ENCODE measurements at places on chromosomes 2 and 18.

DNA sequence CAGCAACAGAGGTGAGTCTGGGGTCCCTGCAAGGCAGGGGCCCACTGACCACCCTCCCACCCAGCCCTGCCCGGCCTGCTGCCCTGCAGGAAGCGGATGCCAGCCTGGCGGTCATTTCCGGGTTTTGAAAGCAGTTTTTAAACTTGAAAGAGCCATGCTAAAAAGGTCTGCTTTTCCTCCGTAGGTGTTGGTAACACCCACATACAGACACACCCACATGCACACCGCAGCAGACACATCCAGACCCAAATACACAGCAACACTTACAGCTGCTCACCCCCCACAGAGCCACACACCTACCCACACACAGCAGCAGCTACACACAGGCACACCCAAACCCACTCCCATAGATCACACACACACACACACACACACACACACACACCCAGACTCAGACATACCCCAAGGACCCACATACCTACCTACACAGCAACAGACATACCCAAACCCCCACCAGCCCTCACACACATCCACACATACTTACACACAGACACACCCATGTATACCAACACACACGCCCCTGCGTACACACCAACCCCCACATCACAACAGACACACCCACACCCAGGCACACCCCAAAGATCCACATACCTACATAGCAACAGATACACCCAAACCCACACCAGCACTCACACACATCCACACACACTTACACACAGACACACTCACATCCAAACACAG lies 7.6 kb downstream of the ZFP36L2 start:
- no peak for DNase-seq

DNA sequence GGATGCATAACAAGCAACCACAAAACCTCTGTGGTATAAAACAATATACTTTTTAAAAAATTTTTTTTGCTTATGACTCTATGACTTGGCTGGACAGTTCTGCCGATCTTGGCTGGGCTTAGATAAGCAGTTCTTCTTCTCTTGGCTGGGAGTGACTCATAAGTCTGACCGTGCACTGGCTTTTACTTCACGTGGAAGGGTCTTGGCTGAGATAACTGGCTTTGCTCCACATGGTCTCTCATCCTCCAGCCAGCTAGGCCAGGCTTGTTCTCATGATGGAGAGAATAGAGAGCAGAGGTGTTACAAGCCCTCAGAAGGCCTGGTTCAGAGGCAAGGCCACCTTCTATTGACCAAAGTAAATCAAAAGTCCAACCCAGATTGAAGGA lies 178.9 kb upstream of the SERPINE2 start:
- DNase-seq, result no peak

- DNase-seq, result no peak
These were observed 488.6 kb downstream of the BCL11A start for GRCh38 chr2:60064687-60065389.

- DNase-seq, result peak; percentile 97
These were observed at the start of gene MTHFD2 for GRCh38 chr2:74198461-74199274. TSS of gene MTHFD2 (plus strand) at chr2:74198615. CDS start at chr2:74198642, 27 bp downstream.

DNA sequence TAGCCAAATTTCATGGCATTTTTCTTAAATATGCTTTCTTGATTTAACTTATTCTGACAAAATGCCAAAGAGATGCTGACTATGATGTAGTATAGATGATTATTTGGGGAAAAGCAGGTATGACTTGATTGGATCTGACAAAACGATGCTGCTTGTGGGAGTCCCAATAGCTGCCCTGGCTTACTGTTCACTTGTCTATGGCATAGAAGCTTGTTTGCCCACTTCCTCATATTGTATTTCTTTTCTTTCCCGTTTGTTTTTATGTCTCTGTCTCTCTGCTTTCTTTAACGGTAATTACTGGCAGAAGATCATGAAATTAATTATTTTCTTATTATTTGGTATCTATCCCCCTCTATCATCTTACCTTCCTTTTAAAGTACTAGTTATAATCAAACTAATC lies 43.0 kb downstream of the EPC2 start:
- DNase-seq, result no peak

GRCh38 chr2:55120634-55121359 lies 70.5 kb upstream of the RTN4 start:
- DNase-seq, result no peak

GRCh38 chr2:224999754-225000153 lies 42.5 kb downstream of the DOCK10 start:
- DNase-seq, result no peak

GRCh38 chr2:156541229-156541628 lies 105.0 kb downstream of the GPD2 start:
- no peak for DNase-seq

All from NCI-H446 (cell line).